ENCODE measurements at places on chromosomes 12 and 14.

DNA sequence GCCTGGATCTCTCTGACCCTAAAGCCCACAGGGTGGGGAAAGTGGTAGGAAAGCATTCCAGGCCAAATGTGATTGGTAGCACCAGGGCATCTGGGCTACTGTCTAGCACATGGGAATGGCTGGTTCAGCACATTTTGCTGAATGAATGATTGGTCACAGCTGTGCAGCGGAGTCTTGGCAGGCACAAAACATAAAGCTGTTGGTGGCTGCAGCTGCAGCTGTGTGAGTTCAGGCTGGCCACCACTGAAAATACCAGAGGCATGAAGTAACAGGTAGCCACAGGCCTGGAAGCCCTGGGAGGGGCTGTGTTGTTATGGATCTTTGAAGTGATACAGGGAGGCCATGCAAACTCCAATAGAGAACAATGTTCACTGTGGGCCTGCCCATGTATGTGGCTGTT lies 72.7 kb downstream of the MYRFL start:
- no peak for DNase-seq

- no peak for DNase-seq
Measured at GRCh38 chr12:107783406-107784376, 9.2 kb downstream of the ASCL4 start.

DNA sequence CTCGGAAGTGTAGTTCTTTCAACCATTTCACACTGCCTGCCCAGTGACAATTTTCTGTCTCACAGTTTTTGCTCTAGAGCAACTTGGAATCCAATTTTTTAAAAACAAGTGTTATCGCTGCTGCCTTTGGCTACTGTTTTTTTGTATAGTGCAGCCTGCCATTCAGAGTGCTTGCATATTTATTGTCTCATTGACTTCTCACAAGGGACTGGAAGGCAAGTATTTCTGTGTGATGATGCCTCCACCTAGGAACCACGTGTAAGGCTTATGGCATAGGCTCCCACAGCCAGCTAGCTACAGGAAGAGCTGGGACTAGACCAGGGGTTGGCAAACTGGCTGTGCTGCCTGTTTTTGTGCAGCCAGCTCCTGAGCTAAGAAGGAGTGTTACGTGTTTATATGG lies 903 bp downstream of the PARPBP start:
- DNase-seq: peak; percentile 20

- no peak for DNase-seq
Measured at GRCh38 chr14:61219673-61220072, 61.5 kb downstream of the TMEM30B start.

DNA sequence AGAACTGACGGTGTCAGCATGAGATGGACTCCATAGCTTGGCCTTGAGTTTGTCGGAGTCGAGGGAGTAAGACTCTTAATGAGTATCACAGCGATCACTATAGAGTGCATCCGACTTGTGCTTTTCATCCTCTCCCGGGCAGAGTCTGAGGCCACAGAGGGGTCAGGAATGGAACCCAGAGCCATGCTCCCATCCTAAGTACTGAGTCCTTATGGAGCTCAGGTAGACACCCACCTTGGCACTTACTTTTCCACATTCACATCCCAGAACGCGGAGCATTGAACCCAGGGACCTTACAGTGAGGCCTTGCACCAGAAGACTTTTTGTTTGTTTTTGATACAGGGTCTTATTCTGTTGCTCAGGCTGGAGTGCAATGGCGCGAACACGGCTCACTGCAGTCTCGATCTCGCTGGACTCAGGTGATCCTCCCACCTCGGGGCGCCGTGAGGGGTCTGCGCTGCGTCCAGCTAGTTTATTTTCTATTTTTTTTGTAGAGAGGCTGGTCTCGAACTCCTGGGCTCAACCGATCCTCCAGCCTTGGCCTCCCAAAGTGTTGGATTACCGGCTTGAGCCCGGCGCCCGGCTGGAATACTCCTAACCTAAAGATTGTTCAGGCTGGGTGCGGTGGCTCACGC lies 719 bp upstream of the SRSF9 start:
- no peak for DNase-seq

DNA sequence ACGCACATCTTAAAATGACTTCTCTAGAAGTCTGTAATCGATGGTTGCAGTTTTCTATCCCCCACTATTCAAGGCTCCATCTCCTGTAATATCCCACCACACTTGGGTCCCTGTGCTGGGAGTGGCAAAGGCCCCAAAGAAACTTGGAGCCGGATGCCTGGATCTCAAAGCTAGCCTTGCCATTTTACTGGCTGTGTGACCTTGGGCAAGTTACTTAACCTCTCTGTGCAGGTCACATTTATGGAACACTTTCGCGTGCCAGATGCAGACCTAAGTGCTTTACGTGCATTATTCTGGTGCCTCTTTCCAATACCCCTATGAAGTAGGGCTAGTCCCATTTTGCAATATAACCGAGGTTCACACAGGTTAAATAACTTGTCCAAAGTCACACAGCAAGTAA lies 151.8 kb upstream of the PRMT8 start:
- DNase-seq: no peak

DNA sequence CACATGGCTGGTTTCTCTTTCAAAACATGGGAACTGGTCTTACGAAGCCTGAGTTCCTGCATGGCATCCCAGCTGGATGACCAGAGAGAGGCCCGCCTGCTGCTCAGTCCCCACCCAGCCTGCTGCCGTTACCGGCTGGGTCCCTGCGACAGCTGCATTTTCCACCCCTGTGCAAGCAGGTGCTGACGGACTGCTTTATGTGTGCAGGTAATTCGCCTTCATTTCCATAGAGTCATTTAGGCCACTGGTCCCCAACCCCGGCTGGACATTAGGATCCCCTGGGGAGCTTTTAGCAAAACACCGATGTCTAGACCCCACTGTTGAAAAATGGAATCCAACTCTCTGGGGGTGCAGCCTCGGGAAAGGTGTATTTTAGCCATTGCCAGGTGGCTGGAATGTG lies 51.9 kb downstream of the RBM19 start:
- DNase-seq: no peak

DNA sequence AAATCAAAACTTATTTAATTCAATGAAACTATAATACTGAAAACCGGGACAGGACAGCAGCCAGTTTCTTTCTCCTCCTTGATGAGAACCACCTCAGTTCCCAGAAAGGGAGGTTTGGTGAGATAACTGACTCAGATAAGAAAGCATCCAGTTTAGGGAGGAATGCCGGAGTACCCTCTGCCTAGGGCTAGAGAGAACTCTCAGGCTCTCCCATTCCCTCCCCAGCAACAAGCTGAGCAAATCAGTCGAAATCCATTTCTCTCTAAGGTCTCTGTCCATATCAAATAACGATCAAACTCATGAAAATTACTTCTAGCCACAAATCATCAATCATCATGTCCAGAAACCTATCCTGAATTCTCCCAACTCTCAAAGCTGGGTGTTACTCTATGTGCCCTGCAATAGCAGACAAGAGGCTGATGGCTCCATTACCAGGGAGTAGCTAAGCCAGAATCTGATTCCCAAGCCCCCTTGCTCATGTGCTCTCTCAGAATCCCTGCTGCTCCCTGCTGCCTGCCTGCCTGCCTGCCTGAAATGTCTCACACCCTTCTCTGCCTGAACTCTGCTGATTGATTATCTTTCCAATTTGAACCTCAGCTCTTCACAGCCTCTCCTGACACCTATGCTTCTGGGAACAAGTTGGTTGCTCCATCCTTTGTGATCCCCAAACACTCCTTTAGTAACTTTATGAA lies 49.4 kb downstream of the SLC25A47 start:
- no peak for DNase-seq

DNA sequence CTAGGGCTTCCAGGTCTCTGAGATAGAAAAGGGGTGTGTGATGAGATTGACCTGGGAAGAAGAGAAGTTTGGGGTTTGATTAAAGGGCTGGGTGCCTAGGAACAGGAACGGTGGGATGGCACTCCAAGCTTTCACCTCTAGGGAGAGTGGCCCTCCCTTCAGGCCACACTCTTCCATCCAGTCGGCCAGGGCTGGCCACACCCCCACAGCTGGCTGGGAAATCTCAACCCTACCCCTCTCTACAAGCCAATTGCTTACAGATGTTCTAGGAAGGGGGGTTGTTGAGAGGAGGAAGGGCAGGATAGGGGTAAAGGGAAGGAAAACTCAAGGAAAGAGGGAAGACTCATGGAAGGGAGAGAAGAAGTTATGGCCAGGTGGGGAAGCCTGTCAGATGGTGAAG lies 6.6 kb upstream of the ITGA5 start:
- DNase-seq: no peak

- no peak for DNase-seq
Measured at GRCh38 chr14:31395572-31396205, 24.7 kb downstream of the HEATR5A start.

DNA sequence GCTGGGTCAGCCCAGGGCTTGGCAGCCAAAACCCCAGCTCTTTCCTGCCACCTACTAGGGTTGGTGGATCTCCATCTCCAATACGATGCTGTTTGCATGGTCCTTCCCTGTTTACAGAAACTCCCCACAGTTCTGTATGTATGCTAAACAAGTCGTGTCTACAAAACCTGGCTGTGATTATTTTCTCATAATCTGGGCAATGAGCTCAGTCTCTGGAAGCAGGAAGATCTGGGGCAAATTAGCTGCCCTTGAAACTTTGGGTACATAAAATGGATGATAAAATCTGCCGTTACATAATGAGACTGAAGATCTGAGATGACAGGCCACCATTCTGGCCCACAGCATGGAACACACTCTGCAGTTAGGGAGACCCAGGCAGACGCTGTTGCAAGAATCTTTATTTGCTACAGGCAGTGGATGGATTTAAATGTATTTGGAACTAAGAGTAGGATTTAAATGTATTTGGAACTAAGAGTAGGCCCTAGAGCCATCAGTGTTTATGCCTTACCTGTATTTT lies 31.7 kb downstream of the ACADS start:
- DNase-seq: no peak

- no peak for DNase-seq
Measured at GRCh38 chr14:85333313-85333712, 196.6 kb upstream of the FLRT2 start.

- no peak for DNase-seq
Measured at GRCh38 chr14:67650694-67651093, 23.7 kb downstream of the VTI1B start.

- DNase-seq: no peak
Measured at GRCh38 chr12:21301-22189, 45.0 kb upstream of the IQSEC3 start.

- no peak for DNase-seq
Measured at GRCh38 chr12:18383203-18383602, 121.9 kb downstream of the PIK3C2G start.

GRCh38 chr14:58709949-58710348 lies 72.2 kb downstream of the DACT1 start:
- no peak for DNase-seq

DNA sequence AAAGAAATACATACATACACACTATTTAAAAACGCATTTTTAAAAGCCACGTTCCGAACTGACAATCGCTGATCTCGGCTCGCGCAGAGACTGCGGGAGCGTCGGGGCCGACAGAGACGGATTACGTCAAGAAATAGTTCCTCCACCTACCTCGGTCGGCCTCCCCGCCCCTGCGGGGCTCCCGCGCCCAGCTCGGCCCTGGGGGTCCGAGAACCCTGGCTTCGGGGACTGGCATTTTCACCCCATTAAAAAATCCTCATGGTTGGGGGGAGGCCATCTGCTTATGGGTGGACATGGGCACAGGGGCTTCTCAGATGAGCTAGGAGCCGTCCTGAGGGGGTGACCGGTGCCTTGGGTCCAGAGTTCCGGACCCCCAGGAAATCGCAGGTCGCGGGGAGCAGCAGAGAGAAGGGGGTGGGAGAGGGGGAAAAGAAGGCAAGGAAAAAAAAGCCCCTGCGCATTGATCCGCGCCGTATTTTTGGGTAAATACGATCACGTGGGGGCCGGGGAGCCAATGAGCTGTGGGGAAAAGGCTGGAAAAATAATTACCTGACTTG lies 324 bp upstream of the HOXC9 start:
- no peak for DNase-seq

GRCh38 chr12:52275686-52276085 lies 1.2 kb downstream of the KRT86 start:
- DNase-seq: no peak

- peak; percentile 23 for DNase-seq
Measured at GRCh38 chr12:123085730-123086487, 65.0 kb downstream of the PITPNM2 start.

GRCh38 chr14:35285168-35286002 lies 6.8 kb upstream of the PSMA6 start:
- no peak for DNase-seq

DNA sequence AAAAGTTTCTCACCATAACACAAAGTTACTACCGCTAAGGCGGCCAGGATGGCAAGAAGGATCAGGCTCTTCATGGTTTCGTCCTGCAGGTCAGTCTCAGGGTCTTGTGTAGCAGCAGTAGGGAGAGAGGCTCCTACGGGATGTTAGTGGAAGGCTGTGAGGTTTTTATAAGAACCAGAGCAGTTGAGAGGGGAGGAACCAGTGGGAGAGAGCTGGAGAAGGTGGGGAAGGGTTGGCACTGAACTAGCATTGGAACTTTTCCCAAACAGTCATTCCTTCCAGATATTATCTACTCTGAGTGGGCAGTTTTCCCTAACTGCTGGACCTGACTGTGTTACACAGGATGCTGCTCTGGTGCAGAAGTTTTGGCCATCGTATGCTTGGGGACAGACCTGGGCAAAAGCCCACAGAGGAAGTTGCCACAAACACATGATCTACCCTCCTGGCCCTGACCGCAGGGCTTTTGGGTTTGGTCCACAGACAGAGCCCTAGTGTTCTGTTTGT lies at the start of gene MGP:
MGP (minus strand) TSS at position 137 of the 504 bp plus-strand sequence; CDS start at position 74, 63 bp downstream.
- no peak for DNase-seq

DNA sequence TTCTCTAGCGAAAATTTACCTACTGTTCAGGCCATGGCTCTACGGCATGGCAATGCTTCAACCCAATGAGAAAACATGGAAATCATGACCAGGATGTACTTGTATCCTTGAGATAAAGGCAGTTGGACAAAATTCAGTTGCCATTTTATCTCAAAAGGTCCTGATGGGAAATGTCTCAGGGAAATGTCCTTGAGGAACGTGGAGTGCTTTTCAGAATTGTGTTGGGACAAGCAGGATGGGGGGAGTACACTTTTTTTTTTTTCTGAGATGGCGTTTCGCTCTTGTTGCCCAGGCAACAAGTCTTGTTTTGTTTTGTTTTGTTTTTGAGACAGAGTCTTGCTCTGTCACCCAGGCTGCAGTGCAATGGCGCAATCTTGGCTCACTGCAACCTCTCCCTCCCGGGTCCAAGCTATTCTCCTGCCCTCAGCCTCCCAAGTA lies 86.8 kb upstream of the EIF5 start:
- DNase-seq: no peak

- no peak for DNase-seq
Measured at GRCh38 chr12:6288235-6288634, 22.2 kb upstream of the PLEKHG6 start.

DNA sequence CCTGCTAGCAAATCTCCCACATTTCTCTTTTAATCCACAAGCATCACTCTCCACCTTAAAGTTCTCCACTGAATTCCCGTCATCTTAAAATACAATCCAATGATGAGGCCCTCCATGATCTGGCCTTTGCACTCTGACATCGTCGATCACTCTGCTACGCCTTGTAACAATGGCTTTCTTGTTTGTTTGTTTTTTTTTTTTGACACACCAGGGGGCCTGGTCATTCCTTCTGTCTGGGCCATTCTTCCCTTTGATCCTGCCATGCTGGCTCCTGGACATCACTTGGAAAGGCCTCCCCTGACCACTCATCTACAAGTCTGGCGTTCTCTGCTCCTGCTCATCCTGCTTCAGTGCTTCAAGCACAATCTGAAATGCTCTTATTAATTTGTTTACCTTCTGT lies 233.5 kb downstream of the PPM1H start:
- no peak for DNase-seq

- DNase-seq: no peak
Measured at GRCh38 chr12:120855823-120856588, 48.2 kb downstream of the SPPL3 start.

All from hematopoietic multipotent progenitor cell treated with erythropoietin and hydrocortisone succinate and interleukin-3 and kit ligand, for 15 days (in vitro differentiated cells).